Globus pallidus (tissue), 1 donor: ENCODE measurements at places on chromosomes 4 and X.
A peak's percentile ranks its signal among the peaks of the same experiment; 100 is the strongest.

- no peak for DNase-seq
Measured at GRCh38 chr4:165369522-165369921, 9.3 kb upstream of the CPE start.

- DNase-seq: no peak
Measured at GRCh38 chr4:109296527-109296926, 5.9 kb downstream of the COL25A1 start.

DNA sequence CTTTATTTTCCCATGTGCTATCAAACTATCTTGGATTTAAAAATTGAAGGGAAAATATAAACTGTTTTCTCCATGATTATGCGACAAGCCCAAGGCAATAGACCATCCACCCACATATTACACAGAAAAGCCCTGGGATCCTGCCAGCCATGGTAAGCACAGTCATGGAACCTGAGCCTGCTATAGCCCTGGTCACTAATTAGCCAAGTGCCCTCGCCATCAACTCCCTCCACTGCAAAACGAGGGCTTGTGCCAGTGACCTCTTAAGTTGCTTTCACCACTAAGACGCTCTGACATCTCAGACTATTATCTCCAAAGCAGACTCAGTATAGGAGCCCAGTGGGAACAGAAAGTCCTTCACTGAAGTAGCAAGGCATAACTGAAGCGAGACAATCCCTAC lies 69.2 kb downstream of the NLGN4X start:
- no peak for DNase-seq

GRCh38 chrX:149467920-149468319 lies 37.2 kb downstream of the IDS start:
- DNase-seq: no peak

DNA sequence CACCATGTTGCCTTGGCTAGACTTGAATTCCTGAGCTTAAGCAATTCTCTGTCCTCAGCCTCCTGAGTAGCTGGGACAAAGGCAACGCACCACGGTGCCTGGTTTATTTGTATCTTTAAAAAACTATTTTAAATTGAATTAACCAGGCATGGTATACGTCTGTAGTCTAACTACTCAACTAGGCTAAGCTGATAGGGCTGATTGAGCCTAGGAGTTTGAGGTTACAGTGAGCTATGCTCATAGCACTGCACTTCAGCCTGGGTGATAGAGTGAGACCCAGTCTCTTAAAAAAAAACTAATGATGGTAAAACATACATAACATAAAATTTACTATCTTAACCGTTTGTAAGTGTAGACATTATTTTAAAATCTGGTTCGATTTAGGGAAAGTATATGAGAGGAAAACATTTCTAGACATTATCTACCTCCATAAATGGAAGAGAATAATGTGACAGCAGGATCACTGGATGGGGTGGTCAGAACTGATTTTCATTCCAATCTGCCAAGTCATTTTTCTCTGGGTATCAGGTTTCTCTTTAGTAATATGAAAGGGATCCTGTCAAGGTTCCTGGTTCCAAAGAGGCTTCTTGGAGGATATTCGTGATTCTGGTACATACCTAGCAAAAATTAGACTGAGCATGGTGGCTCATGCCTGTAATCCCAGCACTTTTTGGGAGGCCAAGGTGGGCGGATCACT lies 8.7 kb upstream of the ITGB1BP2 start:
- DNase-seq: no peak

DNA sequence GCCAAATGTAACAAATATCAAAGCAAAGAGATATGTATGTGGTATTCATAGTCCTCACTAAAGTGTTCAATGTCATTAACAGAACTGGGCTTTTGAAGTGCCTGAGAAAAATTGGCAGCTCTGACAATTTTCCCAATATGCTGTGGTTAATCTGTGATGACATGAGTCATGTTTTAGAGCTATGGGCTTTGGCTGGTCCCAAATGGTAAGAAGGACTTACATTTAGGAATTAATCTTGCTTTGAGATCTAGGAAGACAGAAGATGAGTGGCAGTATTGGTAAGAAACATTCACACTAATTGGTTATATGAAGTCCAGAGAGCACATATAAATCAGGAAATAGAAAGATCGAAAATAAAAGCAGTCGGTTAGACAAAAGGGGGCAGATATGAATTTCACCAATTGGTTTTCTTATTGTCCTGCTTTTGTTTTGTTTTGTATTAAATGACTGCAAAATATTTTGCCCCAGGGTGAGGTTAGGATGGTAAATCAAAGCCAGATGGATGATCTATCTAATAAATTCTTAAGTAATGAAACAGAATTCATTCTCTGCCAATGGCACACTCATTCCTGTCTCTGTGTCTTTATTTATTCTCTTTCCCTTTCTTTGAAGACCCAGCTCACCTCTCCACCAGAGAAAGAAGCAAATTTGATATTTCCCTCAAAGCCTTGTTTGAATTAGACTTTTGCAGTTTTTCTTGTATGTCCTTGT lies 993.1 kb downstream of the RPA4 start:
- DNase-seq: no peak

DNA sequence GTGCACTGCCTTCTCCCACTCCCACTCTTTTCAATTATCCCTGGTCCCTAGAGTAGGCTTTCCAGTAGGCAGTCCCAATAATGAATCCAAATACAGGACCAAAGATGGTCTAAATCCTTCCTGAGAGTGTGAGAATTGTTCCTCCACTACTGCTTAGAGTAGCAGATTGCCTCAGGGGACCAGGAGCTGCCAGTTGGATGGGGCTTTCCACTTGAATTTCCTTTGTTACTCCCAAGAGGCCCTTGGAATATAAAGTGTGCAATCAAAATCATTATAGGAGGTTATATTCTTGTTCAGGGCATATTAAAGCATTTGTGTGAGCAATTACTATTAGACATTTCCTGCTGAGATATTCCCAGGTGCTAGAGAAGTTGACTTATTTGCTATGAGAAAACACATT lies 156.6 kb upstream of the TLL1 start:
- DNase-seq: no peak

- DNase-seq: peak; percentile 37
Measured at GRCh38 chr4:128782076-128782715, 27.3 kb upstream of the JADE1 start.

DNA sequence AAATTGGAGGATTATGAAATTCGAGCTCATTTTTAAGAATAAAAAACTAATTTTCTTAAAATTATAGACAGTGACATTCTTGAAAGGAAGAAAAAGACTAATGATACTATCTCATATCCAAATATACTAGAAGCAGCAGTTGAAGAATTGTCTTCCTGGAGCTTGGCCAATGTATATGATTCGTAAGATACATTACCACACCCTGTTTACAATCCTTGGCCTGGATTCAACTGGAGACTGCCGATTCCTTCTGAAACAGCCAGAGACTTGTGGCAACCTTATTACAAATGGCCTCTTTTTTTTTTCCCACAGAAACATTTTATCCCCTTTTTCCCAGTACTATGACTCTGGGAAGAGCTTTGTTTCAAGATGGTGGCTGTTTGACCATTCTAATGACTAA lies 571.2 kb upstream of the FAT1 start:
- no peak for DNase-seq

DNA sequence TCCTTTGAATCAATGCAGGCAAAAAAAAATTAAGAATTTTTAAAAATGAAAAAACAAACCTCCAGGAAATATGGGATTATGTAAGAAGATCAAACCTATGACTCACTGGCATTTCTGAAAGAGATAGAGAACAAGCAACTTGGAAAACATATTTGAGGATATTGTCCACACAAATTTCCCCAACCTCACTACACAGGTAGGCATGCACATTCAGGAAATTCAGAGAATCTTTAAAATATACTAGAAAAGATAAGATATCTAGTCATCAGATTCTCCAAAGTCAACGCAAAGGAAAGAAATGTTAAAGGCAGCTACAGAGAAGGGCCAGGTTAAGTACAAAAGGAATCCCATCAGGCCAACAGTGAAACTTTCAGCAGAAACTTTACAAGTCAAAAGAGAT lies 85.6 kb downstream of the ANTXR2 start:
- DNase-seq: no peak

DNA sequence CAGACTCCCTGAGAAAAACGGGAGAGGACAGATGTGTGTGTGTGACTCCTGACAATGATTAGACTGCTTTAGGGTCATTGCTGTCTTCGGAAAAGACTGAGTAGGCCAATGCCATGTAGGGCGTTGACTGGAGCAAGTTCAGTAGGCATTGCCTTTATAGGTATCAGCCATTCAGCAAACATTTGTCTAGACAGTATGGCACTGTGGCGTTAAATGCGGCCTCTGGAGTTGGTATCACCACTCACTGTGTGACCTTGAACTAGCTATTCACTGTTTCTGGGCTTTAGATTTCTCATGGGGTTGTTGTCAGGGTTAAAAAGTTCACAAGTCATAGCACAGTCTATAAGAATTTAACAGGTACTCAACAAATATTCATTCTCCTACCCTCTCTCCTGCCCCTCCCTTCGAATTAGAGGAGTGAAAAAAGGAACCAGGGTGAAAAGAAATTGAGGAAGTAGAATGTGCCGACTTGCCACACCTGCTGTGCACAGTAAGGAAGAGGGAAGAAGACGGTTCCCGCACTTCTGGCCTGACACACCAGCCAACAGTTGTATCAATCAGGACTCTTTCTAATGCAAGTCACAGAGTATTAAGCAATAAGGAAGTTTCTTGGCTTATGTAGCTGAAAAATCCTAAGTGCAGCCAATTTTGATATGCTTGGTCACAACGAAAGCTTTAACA lies 83.2 kb upstream of the PLAC8 start:
- DNase-seq: peak; percentile 26

- DNase-seq: no peak
Measured at GRCh38 chrX:53421772-53422085, 725 bp downstream of the SMC1A start.

DNA sequence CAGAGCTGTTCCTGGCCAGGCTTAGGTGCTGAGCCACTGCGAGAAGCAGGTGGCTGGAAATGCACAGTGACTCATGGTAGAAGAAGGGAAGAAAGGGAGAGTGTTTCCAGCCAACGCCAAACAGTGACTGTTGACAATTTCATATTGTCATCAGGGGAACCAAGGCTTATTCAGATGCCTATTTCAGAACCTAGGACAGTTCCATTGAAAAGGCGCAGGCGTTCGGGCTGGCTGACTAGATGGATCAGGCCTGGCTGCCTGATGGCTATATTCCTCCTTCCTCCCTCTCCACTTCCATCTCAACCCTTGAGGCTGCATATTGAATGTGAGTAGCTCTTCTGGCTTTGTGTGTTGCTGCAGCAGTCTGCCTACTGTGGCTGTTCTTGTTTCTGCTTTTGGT lies 73.0 kb upstream of the FRMPD4 start:
- DNase-seq: no peak

DNA sequence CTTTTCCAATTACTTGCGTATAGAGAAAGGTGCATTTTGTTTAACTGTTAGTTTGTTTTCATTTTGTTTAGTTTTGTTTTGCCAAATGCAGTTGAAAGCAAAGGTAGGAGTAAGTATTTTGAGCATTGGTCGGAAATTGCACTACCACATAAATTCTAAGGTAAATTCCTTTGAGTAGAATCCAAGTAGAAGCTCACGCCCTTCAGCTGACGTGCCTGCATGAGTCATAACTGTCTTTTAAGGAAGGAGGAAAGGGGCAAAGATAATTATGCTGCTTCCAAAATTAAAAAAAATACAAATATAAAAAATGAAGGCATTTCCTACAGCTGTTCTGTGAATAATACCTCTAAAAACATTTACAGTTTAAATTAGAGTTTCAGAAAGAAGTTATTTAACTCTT lies 110.2 kb upstream of the MYOZ2 start:
- DNase-seq: no peak

DNA sequence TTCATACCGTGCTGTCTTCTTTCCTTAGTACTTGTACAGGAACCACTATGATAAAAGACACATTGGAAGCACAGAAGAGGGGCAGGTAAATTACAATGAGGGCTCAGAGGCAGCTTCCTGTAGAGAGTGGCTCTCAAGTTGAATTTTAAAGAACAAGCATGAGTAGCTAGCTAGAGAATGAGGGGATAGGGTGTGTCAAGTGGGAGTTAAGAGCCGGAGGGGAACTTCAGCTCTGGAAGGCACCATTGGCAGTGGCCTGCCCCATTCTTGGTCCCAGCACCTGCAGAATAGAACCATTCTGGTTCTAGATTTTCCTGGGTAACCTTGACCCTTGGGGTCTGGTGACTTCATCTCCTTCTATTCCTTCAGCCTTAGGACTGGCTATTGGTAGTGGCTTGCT lies 34.0 kb upstream of the JADE1 start:
- DNase-seq: no peak

- DNase-seq: no peak
Measured at GRCh38 chr4:78361621-78362120, 189.9 kb upstream of the ANXA3 start.

- no peak for DNase-seq
Measured at GRCh38 chrX:151722241-151722846, 6.5 kb downstream of the FATE1 start.

GRCh38 chr4:129064717-129065116 lies 28.6 kb downstream of the SCLT1 start:
- no peak for DNase-seq

DNA sequence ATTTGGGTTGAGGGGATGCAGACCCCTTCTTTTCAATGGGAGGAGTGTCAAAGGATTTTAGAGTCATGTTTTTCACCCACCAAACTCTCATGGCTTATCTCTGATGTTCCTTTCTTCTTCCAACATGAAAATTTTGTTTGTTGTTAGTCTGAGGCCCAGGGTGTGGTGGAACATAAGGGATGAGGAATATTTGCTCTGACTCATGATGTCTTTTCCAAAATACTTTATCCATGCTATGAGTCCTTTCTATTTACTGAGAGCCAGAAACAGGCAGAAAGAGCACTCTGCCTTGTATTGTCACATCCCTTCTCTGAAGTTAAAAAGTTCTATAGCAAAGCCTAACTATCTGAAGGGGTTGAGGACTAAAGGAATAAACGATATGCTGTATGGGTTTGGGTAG lies 61.6 kb upstream of the GYPA start:
- no peak for DNase-seq

GRCh38 chr4:168744021-168744420 lies 247.2 kb downstream of the PALLD start:
- DNase-seq: no peak

GRCh38 chr4:121140716-121141460 lies 23.2 kb downstream of the TNIP3 start:
- DNase-seq: no peak

DNA sequence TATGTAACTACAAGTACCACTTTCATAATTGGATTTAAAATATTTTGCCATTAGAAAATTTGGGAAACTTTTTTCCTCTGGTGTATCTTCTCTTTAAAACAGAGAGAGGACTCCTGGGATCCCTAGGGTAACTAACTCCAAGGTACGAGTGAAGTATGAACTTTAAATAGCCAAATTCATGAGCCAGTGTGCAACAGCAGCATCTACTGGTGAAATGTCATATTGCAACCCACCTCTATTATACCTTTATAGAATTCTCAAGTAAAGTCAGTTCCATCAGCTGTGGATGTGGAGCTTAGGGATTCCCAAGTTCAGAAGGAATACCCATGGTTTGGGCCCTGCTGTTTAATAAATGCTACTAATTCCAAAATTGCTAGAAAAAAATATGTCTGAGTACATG lies 282.7 kb upstream of the TAPT1 start:
- no peak for DNase-seq

GRCh38 chrX:14030174-14030530 lies 460 bp upstream of the GEMIN8 start:
- no peak for DNase-seq
